ENCODE measurements at places on chromosomes 11 and 22.

GRCh38 chr11:45270946-45271716 is 15.0 kb downstream of the SYT13 start:
- DNase-seq: no peak

GRCh38 chr11:88300888-88301487 is 36.5 kb downstream of the CTSC start:
- no peak for DNase-seq

DNA sequence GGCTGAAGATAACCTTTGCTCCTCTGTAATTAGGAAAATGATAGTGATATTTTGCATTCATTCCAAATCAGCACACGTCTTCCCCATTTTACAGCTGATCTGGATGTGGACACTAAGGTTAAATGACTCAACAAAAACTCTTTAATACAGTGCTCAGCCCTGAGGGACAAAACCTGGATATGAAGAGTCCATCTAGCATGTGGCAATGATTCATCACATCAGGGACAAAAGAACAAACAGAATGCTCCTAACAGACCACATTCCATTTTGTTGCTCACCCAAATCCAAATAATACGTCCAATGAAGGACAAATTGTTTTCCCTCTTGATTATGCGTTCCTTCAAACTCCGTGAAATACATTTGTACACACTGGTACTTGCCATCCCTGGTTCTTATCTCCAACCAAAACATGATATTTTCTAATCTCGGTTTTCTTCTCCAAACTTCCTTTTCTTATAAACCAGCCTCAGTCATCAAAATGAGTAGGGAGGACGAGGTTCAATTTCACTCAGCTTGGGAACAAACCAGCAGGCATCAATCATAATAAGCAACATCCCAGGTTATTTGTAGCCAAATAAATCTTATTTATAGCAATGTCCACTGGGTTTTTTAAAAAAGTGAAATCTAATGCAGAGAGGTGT is 53.7 kb upstream of the MTMR2 start:
- no peak for DNase-seq

DNA sequence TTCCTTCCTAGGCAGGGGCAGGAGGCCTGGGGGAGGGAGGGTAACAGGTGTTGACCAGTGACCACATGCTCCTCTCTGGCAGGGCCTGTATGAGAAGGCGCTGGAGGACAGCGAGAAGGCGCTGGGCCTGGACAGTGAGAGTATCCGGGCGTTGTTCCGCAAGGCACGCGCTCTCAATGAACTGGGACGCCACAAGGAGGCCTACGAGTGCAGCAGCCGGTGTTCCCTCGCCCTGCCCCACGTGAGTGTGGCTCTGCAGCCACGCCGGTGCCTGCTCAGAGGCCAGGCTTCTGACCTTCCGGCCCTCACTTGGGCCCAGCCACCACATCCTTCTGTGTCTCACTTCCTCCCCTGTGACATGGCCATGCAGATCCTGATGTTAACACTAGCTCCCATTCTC is 25.8 kb downstream of the ZC3H7B start:
- no peak for DNase-seq

DNA sequence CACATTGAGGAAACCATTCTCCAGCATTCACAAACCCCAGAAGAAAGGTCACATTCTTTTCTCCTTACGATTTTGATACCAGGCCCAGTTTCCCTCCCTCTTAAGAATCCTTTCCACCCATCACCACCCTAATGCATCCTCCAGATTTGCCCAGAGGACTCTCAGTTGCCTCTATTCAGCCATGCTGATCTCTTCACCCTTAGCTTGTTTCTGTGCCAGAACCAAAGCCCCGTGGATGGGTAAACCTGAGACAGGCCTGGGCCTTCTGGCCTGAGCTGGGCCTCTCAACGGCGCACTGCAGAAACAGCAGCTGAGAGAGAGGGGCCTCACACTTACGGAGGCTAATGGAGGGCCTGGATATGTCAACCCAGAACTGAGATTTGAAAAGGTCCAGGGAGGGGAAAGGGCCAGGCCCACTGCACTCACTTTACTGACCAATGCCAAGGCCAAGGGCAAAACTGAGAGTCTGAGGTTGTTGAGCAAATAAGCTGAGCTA is 32.2 kb upstream of the OAF start:
- no peak for DNase-seq
